ENCODE measurements at places on chromosomes 13 and 19. TPM values are rescaled to one million over a fixed set of nuclear protein-coding genes. Genes with fewer than 3 reads are reported as not detected.

Gene METTL21C
- total RNA-seq = not detected

Gene TEX29
- not detected for total RNA-seq

Gene MRPS31
- 22.8 TPM for total RNA-seq

Gene ZNF440
- total RNA-seq = 1.1 TPM

Gene SERPINE3
- not detected for total RNA-seq

Gene NTF4
- total RNA-seq = not detected

Gene OVOL3
- not detected for total RNA-seq

Gene DAND5
- not detected for total RNA-seq

Gene KCNJ14
- total RNA-seq = 6.1 TPM

Gene ZNF724
- total RNA-seq = not detected

Gene C19orf18
- total RNA-seq = not detected

Gene MED16
- 73.2 TPM for total RNA-seq

Gene ZNF808
- 9.0 TPM for total RNA-seq

Gene ZNF570
- 2.3 TPM for total RNA-seq

Gene ACER1
- not detected for total RNA-seq

Gene ADPRHL1
- total RNA-seq = 11.3 TPM
